HCT116 (cell line): ENCODE measurements at places on chromosomes 4 and X. TPM values are rescaled to one million over a fixed set of nuclear protein-coding genes. Genes with fewer than 3 reads are reported as not detected.

FHIP1A gene
- total RNA-seq = 14.8 TPM

SMIM31 gene
- total RNA-seq = not detected

NXF2B gene
- not detected for total RNA-seq

CSAG1 gene
- total RNA-seq = 1.2 TPM

FDCSP gene
- not detected for total RNA-seq

COX7B2 gene
- total RNA-seq = not detected

ARSJ gene
- total RNA-seq = 2.3 TPM

RAB41 gene
- not detected for total RNA-seq

OTC gene
- not detected for total RNA-seq

KLHL13 gene
- total RNA-seq = 4.2 TPM

MFAP3L gene
- 8.4 TPM for total RNA-seq

SSX4 gene
- total RNA-seq = not detected

TEX13C gene
- total RNA-seq = not detected
